ENCODE measurements at places on chromosomes 16 and 17.

- DNase-seq, result no peak
These were observed 97.6 kb upstream of the DNAH17 start for GRCh38 chr17:78674595-78675315.

- DNase-seq, result no peak
These were observed 2.9 kb upstream of the CRYBA1 start for GRCh38 chr17:29243792-29244191.

- DNase-seq, result no peak
These were observed 265.0 kb downstream of the CPPED1 start for GRCh38 chr16:12538667-12539091.

DNA sequence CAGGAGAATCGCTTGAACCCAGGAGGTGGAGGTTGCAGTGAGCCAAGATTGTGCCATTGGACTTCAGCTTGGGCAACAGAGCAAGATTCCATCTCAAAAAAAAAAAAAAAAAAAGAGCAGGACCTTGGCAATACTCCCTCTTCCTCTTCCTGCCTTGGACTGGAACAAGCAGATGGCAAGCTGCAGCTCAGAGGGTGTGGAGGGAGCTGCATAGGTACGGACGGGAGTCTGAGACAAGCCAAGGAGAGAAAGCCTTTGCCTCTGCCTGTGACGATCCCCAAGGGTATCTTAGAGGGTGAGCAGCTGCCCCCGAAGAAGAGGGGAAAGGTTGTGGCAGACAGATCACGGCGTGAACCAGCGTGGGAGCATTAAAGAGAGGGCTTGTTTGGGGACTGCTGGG lies 109.2 kb downstream of the AIPL1 start:
- DNase-seq, result no peak

DNA sequence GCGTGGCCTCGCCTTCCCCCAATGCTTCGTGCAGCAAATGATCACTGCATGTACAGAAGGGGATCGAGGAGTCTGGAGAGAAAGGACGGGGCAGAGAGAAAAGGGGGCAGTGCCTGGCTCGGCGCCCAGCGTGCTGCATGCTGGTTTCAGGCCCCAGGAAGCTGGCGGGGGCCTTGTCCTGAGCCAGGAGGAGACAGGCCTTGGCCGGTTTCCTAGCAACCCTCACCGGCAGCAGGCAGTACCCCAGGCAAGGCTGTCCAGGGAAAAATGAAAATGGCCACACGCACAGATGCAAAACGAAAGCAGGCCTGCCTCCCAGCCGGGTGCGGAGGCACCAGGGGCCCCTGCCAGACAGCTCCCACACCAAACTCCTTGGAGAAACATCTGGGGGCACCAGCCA lies 126.3 kb downstream of the ZFHX3 start:
- DNase-seq, result no peak

DNA sequence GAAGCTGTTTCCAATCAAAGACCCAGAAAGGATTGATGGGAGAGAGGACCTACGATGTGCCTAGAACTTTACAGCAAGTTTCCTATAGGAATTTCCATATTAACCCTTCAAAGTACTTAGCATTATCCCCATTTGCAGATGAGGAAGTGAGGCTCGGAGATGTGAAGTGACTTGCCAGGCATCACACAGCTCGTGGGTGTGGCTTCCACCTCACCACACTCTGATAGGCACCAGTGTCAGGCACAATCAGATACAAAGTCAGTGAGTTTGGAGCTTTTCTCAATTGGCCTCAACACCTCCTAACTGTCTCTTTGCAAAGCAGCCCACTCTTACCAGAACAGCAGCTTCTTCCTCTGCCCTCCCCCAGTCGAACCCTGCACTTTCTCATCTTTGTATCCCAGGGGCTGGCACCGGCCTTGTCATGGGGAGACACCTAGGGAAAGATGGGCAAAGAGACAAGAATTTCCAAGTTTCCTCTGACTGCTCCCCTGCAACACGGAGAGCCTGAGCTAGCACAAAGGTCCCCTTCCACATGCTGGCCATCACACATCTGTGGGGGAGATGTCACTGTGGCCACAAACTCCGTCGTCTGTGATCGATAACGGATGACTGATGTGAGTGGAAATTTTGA lies 37.4 kb upstream of the CCL1 start:
- DNase-seq, result no peak

GRCh38 chr16:12377497-12377896 lies 401.0 kb downstream of the SNX29 start:
- DNase-seq, result no peak

DNA sequence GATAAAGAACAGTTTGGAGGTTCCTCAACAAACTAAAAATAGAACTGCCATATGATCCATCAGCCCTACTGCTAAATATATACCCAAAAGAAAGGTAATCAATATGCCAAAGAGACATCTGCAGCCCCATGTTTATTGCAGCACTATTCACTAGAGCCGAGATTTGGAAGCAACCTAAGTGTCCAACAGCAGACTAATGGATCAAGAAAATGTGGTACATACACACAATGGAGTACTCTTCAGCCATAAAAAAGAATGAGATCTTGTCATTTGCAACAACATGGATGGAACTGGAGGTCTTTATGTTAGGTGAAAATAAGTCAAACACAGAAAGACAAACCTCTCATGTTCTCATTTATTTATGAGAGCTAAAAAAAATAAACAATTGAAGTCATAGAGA lies 48.8 kb upstream of the NACA2 start:
- DNase-seq, result no peak

DNA sequence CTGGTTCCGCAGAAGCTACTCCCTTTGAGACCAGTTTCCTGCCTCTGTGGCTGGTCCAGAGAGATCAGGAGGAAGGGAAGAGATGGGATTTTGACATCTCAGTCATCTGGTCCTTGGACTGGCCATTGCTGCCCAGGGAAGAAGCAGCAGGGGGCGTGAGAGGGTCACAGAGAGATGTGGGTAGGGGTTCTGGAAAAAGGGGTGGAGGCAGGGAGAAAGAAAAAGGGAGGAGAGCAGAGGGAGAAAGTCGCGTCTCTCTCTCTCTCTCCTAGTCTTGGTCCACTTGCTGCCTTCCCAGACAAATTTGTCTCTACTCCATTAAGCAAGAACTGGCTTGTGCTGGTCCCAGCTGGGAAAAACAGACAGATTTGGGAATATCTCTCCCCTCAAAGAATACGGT lies 4.4 kb downstream of the SHBG start:
- DNase-seq, result no peak

DNA sequence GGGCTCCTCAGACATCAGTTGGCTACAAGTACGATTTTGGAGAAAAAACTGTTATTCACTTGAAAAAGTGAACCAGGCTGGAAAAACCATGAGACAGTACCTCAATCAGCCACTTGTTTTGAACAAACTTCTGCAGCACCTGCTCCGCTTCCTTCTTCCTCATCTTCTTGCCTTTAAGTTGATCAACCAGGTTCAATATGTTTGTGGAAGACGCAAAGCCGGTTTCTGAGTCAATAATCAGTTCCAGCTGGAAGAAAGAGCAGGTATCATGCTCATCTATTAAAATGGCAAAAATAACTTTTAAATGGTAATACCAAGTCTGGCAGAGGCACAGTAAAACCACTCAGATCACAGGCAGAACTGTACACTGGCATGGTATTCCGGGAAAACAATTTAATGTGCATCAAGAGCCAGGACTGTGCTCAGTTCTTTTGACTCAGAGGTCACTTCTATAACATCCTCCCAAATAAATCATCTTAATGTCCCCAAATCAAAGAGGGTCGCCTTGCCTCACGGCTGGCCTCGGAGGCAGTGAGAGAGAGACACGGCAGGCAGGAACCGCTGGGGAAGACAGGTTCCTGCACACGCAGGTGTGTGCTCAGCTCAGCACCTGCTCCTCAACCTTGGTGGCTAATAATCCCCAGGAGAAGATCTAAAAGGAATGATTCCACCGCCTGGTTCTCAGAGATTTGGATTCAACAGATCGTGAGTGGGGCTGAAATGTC lies 29.7 kb downstream of the KDM8 start:
- no peak for DNase-seq

Measured in GM12878 (cell line).